ENCODE measurements at places on chromosomes 5 and 9. TPM values are rescaled to one million over a fixed set of nuclear protein-coding genes. Genes with fewer than 3 reads are reported as not detected.

DNA sequence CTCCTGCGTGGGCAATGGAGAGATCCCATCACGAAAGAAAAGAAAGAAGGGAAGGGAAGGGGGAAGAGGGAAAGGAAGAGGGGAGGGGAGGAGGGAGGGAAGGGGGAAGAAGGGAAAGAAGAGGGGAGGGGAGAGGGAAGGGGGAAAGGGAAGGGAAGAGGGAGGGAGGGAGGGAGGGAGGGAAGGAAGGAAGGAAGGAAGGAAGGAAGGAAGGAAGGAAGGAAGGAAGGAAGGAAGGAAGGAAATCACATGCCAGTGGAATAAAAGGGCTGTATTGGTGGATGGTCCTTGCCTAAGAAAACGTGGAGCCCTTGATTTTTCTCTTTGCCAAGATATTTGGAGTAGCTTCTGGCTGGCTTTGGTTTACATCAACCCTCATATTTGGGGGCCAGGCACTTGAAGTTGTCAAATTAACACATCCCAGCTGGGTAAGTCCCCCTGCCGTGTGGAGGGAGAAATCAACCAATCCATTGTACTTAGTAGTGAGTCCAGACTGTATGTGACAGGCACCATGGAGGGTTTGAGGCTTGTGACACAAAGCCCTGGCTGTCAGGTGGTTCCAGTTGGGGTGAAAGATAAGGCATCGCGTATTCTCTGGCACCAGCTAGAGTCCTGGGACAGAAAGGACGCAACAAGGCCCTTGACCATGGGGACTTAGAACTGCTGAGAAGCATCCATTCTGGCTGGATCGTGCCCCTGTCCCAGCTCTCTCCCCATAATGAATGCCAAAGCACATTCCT, 23.7 kb downstream of the IDNK start:
- DNase-seq = no peak

DNA sequence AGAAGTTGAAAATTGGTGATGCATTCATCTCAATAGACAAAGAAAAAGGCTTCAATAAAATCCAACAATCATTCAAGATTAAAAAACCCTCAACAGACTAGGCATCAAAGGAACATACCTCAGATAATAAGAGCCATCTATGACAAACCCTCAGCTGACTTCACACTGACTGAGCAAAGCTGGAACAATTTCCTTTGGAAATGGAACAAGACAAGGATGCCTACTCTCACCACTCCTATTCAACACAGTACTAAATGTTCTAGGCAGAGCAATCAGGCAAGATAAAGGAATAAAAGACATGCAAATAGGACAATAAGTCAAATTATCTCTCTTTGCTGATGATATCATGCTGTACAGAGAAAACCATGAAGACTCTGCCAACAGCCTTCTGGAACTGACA, 1188.1 kb downstream of the DTWD2 start:
- no peak for DNase-seq

Gene SPATA31C1
- total RNA-seq = 0.03 TPM

- peak; percentile 66 for DNase-seq
These were observed 8.0 kb upstream of the FXN start for GRCh38 chr9:69027355-69028097.

DNA sequence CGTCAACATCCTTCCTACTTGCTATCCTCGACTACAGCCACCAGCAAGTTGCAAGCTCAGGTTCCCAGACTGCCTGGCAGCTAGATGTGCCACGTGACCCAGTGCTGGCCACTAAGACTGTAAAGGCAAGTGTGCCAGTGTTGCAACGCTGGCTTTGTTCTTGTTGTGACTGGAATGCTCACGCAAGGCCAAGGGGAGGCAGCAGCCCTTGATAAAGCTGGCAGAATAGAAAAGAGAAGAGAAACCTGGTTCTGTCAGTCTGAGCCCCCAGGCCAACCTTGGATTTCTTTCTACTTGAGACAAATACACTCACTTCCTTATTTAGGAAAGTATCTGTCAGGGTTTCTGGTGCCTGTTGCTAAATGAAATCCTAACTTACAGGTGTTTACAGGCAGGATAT, 113.0 kb downstream of the KLHL3 start:
- DNase-seq = no peak

Gene ZBED3
- 1.6 TPM for total RNA-seq

DNA sequence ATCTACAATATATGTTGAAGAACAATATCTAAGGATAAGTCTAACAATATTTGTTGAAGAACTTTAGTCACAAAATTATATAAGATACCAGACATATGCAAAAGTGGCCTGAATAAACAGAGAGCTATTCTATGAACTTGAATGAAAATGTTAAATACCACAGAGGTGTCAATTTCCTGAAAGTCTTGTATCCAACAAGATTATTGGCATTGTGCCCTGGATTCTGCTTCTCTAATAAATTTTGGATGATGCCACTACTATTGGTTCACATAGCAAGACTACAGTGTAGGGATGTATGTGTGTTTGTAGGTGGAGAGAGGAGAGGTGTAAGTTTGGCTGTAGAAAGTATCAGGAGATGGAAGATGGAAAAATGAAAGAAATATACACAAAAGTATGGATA, 731.8 kb upstream of the RGMB start:
- DNase-seq = no peak

- no peak for DNase-seq
These were observed 60.5 kb upstream of the C9orf72 start for GRCh38 chr9:27633764-27634163.

- no peak for DNase-seq
These were observed 16.8 kb downstream of the PIP5K1B start for GRCh38 chr9:68721666-68722330.

Gene TYRP1
- total RNA-seq = 0.26 TPM

DNA sequence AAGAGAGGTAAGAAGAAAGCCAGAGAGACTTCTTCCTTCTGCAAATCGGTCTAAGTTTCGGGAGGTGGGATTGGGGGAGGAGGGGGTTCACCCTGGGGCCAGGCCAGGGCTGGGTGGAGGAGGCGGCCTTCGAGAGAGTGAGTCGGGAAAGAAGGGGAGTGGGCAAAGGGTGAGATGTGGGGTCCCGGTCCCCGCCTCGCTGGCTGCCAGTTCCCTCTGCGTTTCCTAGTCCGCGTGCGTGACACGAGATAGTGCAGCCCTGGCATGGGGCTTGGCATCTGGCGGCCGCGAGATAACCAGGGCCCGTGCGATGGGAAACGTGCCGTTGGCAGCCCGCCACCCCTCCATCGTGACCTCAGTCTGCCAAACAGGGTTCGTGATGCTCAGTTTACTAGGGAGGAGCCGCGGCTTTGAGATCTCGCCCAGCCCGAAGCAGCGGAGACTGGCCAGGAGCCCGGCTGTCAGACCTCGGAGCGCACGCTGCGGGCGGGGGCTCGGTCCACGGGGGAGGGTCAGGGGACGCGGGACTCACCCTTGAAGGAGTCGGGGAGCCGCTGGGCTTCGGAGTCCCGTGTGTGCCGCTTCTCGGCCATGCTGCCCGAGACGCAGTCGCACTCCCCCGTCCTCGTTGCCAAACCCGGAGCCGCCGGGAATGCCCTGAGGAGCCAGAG, at the start of gene STOM:
TSS of gene STOM (minus strand) at position 656 of the 671 bp plus-strand sequence. CDS start at position 593, 63 bp downstream.
- no peak for DNase-seq

Gene PCDHB15
- not detected for total RNA-seq

Gene PCDHGB3
- 0.26 TPM for total RNA-seq

Gene FBLL1
- 4.0 TPM for total RNA-seq

GRCh38 chr9:96484521-96484931, 34.6 kb downstream of the HABP4 start:
- no peak for DNase-seq

GRCh38 chr5:68087866-68088265, 127.7 kb upstream of the PIK3R1 start:
- no peak for DNase-seq

- DNase-seq = peak; percentile 81
These were observed 10.9 kb downstream of the DNLZ start for GRCh38 chr9:136352682-136353081.

- no peak for DNase-seq
These were observed 137.2 kb downstream of the CAVIN4 start for GRCh38 chr9:100715100-100715380.

DNA sequence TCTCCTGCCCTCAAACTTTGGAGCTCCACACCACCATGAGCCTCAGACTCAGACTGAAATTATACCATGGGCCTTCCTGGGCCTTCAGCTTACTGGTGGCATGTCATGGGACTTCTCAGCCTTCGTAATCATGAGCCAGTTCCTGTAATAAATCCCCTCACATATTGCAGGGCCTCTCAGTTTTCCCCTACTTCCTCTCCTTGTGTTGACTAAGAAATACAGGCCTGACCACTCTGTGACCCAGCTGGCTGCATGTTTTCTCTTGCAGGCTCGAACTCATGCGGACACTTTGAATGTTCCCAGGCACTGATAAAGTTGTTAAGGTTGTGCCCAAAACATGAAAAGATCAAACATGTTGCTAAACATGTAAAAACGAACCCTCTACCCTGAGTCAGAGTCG, 26.2 kb upstream of the SHC3 start:
- DNase-seq = no peak

DNA sequence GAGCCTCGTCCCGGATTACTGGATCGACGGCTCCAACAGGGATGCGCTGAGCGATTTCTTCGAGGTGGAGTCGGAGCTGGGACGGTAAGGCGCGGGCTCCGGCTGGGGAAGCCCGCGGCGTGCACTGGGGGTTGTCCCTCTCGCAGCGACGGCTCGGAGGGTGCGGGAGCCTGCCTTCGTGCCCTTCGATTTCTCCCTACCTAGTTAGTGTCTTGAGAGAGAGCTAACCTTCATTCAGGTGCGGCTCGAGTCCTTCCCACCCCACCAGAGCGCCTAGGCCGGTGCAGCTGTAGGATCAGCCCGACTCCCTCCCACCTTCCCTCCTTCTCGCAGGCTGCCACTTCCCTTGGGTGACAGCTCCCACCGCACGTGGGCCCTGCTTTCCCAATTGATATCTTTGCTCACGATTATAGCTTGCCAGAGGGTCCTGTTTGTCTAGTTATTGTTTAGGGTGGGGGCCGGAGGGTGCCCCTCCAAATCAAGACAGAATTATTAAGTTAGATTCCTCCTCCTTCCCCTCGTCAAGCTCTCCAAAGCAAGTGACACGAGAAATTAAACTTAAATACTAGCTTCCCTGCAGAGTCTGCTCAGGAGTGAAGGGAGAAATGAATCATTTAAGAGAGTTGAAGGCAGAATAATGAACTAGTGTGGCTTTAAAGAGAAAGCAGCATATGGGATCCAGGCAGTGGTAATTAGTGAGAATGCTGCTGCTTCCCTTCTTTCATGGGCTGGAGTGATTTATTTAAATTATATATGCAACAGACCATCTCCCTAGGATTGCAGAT, 569 bp downstream of the CAMK4 start:
- DNase-seq = no peak

GRCh38 chr9:94783102-94783682, 56.7 kb downstream of the AOPEP start:
- DNase-seq = peak; percentile 69

Gene MYOZ3
- 8.1 TPM for total RNA-seq

GRCh38 chr5:135705941-135706466, 127.2 kb upstream of the CXCL14 start:
- no peak for DNase-seq

Gene SLC28A3
- total RNA-seq = not detected

Gene FAM169A
- 37.6 TPM for total RNA-seq

Gene GPR150
- total RNA-seq = not detected

DNA sequence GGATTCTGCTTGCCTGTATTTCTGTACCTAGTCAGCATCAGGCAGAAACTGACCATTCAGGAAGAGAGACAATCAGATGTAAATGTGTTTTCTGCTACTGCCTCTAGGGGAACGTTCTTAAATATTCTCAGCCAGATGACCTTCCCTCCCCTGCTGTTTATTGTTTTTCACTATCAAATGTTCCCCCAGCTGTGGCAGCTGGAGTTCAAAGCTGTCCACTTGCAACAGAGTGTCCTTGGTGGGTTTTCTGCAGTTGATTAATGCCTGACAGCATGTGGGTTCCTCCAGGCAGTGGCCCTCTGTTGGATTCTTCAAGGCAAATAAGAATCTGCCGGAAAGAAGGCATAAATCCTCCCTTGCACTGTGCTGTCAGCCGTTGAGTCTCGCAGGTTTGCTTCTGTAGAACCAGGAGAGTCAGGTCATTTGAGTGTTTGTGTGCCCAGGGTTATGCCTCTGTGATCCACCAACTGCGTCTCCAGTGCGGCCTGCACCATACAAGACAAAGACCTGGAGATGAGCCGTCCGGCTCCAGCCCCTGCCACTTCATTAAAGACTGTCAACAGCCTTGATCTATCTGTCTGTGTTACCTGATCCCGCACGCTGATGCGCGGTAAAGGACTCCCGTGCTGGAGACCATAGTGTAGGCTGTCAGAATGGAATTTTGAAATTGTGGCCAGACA, 203.4 kb downstream of the GADD45G start:
- peak; percentile 50 for DNase-seq

GRCh38 chr5:6792911-6793471, 79.8 kb downstream of the TENT4A start:
- no peak for DNase-seq

GRCh38 chr5:116355819-116356601, 218.6 kb downstream of the SEMA6A start:
- DNase-seq = no peak

Gene RELL2
- 8.9 TPM for total RNA-seq

DNA sequence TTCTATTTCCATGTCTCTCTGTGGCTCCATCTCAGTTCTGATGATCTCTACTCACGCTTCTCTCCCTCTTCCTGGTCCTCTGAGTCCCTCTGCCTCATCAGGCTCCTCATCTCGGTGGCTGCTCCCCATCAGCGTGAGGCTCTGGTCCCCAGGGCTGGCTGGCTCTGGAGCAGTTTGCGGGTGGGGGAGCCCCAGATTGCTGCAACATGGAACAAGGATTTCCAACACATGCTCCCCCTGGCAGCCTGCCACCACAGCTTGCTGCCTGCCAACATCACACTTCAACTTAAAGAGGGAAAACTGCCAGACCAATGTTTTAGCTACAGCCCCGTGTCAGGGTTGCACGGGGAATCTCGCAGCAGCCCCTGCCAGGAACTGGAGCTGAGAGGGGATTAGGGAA, 77.2 kb upstream of the NEK6 start:
- DNase-seq = no peak

Gene ELL2
- 13.9 TPM for total RNA-seq

GRCh38 chr9:251398-251797, 36.7 kb downstream of the DOCK8 start:
- DNase-seq = no peak

Gene ACOT12
- not detected for total RNA-seq

- DNase-seq = no peak
These were observed 54.0 kb downstream of the PLPP1 start for GRCh38 chr5:55480781-55481180.

Gene IFNA1
- not detected for total RNA-seq

GRCh38 chr9:86774116-86774515, 173.2 kb downstream of the GAS1 start:
- DNase-seq = no peak
